ENCODE measurements at places on chromosomes 11 and 22.

DNA sequence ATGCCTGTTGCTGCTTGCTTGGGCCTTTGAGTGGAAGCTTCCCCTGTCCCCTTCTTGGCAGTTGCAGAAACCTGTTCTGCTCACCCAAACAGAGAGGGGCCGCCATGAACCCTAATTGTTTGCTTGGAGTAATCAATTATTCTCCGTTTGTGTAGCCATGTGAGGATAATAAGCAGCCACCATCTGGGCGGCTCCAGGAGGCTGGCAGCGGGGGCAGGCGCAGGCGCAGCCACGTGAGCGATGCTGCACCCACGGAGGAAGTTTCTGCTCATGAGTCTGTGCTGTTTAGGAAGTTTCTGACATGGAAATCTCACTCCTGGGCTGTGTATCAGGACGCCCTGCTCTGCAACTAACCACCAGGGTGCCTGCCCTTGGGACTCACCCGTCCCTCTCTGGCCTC is 90.1 kb downstream of the MPPED1 start:
- DNase-seq: no peak

GRCh38 chr11:66974724-66975404 is at the start of gene C11orf86:
C11orf86 (plus strand) TSS chr11:66975304; CDS start chr11:66975363, 59 bp downstream.
- DNase-seq: no peak

GRCh38 chr11:68295940-68296339 is 16.5 kb upstream of the LRP5 start:
- DNase-seq: no peak

DNA sequence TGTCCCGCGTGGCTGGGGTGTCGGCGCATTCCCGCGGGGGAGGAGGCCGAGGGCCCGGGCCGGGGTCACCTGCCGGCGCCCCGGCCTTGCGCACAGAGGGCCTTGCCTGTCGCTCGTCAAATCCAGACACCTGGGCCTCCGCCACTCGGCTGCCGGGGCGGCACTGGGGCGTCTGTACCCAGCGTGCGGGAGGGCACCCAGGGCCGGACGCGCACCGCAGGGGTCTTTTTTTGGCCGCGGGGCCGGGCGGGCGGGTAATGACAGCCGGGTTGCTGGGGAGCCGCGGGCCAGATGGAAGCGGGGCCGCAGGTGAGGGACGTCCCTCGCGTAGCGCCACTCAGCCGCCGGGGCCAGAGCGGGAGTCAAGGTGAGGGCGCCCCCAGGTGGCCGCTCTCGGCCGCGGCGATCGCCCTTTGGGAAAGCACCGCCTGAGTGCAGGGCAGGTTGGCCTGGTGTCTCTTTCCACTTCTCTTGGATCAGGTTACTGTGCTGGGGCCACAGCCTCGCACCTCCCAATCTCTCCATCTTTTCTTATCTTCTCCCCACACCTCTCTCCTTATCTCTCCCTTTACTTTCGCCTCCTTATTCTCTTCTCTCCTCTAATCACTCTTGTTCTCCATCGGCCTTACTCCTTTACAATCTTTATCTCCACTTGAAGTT is 3.5 kb downstream of the PHLDB1 start:
- no peak for DNase-seq

GRCh38 chr11:40302669-40303068 is 1156.8 kb downstream of the LRRC4C start:
- no peak for DNase-seq

GRCh38 chr11:33774736-33775466 is 581 bp upstream of the FBXO3 start:
- no peak for DNase-seq

GRCh38 chr11:42311944-42312343 is 852.5 kb upstream of the LRRC4C start:
- no peak for DNase-seq

DNA sequence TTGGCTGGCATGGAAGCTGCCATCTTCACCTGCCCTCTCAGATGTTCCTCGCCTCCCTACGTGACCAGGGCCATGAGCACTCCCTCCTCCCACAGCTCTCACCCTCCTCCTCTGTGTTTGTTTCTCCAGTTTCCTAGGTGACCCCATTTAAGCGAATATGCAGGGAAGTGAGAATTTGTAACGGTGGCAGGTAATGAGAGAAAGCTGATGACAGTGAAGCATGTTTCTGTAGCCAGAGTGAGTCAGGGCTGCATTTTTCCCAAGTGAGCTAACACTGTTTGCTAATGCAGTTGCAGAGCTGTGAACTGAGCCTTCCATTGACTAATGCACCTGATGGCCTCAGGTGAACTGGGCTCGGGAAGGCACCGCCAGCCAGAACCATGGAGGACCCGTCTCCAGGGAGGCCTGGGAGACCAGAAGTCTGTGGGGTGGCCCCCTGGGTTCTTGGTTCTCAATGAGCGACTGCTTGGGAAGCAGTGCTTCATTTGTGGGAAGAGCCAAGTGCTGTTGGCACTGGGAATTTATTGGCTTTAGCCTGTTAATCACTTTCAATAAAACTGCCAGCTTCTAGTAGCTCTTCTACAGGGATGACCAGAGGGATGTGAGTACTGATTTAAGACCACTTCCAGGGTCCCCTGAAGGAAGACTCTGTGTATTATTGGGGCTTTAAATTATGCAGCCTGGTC is 64.5 kb downstream of the BARX2 start:
- no peak for DNase-seq

GRCh38 chr11:110367571-110367970 is 62.2 kb upstream of the FDX1 start:
- no peak for DNase-seq

DNA sequence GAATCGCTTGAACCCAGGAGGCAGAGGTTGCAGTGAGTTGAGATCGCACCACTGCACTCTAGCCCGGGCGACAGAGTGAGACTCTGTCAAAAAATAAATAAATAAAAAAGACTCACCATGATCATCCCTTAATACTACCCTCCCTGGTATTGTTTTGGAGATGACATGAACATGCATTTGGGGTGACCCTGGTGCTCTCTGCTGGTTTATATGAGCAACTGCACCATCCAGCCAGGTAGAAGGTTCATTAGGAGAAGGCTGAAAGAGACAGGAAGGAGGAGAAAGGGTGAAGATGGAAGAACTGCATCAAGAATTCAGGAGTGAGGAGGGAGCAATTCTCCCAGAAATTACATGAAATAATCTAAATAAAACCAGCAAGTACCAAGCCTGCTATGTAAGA is 37.8 kb downstream of the SLC5A1 start:
- DNase-seq: peak; percentile 19

GRCh38 chr11:68508425-68508824 is 47.9 kb downstream of the PPP6R3 start:
- DNase-seq: no peak

DNA sequence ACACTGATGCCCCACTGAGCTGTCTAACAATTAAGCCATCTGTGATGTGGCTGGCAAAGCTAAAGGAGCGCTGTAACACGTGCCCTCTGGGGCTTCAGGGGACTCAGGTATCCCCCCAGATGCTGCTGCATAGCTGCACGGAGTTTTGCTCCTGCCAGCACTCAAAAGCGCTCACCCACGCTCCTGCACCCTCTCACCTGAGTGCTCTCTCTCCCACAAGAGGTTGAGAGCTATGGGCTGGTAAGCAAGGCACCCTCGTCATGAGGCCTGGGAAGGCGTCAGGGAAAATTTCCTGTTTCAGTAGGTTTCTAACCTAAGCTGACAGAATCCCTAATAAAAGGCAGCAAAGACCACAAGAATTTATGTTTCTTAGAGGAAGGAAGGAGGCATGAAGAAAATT is 850.3 kb downstream of the OPCML start:
- DNase-seq: no peak

- DNase-seq: no peak
Measured at GRCh38 chr11:108368134-108368533, 99.2 kb downstream of the C11orf65 start.

DNA sequence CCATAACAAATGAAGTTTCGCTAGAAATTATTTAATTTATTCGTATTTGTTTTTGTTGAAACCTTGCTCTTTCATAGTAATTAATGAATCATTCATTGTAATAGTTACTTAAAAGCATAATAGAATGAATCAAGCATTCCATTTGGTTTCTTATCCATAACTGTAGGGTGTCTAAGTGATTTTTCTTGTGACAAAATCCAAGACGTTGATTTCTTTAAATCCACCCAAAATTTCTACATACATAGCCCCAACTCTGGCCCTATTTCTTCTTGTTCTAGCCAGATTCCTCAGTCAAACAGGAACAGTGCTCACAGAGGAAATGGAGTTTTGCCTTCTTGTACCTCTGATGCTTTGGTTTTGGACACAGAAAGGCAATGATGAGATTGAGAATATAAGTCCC is 25.5 kb downstream of the UBASH3B start:
- no peak for DNase-seq

DNA sequence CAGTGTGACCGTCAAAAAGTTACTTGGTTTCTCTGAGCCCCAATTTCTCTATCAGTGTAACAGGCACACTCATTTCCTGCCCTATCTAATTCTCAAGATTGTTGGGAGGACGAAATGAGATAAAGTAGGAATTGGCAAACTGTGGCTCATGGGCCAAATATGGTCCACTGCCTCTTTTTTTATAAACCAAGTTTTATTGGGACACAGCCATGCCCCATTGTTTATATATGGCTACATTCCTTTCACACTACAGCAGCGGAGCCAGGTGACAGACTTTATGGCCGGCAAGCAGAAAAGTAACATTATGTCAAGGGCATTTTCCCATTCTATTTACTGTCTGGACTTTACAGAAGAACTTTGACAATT is 116.7 kb upstream of the TIMP3 start:
- DNase-seq: no peak

GRCh38 chr11:92268546-92268945 is 43.9 kb downstream of the FAT3 start:
- DNase-seq: no peak

GRCh38 chr11:86736291-86737143 is 63.8 kb upstream of the PRSS23 start:
- DNase-seq: no peak

GRCh38 chr11:35250621-35251020 is 111.7 kb downstream of the CD44 start:
- DNase-seq: no peak

- DNase-seq: no peak
Measured at GRCh38 chr22:43205748-43206508, 19.0 kb upstream of the TTLL12 start.

DNA sequence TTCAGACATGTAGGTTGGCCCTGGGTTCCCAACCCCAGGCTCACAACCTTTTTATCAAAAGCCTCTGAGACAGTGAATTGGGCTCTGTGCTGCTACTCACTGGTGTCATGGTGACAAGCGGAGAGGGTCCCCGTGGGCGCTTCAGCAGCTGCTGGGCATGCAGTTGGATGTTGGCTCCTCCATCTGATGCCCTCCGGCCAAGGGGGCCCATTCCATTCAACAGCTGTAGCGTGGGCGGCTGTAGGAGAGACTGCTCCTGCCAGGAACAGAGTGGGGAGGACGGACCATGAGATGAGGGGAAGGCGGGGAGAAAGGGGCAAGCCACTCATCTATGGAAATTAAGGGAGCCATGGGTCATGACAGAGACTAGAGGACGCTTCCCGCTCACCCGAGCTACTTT is 36.0 kb upstream of the APOA1 start:
- DNase-seq: no peak

GRCh38 chr11:14089690-14090462 is 127.4 kb downstream of the SPON1 start:
- DNase-seq: no peak

DNA sequence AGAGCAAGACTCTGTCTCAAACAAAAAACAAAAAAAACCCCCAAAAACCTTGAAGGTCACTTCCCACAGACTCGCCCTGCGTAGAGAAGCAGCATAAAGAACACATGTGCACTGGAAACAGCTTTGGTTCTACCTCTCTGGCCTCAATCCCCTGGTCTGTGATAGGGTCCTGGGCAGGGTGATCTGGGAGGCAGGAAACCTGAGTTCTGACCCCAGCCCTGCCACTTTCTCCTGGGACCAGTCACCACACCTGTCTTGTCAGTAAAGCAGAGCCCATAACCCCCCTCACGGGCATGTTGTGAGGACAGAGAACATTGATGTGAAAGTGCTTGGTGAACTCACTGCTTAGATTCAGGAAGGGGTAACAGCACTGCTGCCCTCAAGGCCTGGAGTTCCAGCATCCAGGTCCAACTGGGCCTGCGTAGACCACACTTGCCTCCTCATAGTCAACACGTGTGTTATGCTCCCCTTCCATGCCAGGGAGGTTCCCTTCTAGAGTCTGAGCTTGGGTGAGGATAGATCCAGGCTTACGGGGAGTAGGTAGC is 11.4 kb downstream of the UCP2 start:
- DNase-seq: no peak

DNA sequence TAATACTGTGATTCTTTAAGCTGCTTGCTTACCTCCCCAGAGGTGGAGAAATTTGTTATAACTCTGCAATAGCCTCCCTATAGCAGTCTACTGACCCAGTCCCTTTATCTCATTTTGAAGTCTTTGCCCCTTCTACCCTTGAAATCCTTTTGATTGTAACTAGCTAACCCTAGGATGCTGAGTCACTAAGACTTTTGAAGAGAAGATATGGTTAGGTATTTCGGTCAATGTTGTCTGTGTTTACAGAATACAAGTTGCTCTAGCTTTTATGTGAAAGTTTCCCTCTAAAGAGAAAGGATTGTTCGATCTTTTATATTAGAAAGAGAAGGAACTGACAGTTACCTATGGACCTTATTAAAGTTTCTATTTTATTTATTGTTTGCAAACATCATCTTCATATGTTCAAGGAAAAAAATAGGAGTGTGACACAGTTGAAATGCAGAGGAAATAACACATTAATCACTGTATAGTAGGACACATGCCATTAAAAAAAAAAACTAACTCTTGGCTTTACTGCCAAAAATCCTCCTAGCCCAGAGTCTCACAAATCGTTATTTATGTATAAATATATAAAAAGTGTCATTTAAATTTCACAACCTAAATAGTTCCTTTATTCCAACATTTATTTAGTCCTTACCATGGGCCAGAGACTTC is 3.1 kb downstream of the HYLS1 start:
- DNase-seq: no peak

DNA sequence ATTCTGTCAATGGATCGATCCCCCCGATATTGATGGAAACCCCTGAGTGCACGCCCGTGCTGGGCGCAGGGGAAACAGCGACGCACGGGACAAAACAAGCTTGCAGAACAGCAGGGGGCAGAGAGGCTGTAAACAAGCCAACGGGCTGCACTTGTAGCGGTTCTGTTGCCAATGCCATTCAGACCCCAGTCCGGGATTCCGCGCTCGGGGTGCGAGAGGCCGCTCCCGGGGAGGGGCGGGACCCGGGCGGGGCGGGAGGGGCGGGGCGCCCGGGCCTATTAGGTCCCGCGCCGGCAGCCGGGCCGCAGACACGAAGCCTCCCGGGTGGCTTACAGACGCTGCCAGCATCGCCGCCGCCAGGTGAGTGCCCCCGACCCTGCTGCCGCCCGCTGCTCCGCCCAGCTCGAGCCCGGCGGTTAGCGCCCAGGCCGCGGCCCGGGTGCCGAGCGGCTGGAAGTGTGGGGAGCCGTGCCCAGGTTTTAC is at the start of gene BIK:
Gene BIK, plus strand, starts transcription at position 307 of the 483 bp plus-strand sequence. CDS start 13,273 bp downstream, outside the sequence.
- DNase-seq: no peak

- no peak for DNase-seq
Measured at GRCh38 chr22:33515795-33516194, 404.5 kb downstream of the LARGE1 start.

DNA sequence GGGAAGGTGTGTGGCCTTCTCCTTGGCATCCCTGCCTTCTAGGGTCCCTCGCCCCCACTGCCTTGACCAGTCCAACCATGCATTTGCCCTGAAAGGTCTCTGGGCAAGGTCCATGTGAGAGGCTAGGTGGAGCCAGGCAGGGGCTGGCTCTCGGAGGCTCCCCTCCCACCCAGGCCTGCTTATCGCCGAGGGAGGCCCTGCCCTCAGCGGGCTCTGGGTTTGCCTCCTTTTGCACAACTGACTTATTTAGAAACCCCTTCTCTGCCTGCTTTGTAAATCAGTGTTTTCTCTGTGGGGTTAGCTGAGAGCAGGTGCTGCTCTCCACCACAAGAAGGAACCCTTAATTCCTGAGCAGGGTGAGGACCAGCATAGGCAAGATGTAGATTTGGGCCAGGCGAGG is 47.7 kb downstream of the CD82 start:
- no peak for DNase-seq
